ENCODE measurements at places on chromosomes 12 and 14.

- no peak for DNase-seq
These were observed 398.7 kb downstream of the SOX5 start for GRCh38 chr12:23550753-23551152.

GRCh38 chr14:37034410-37035285 is 137.8 kb downstream of the SLC25A21 start:
- DNase-seq = no peak

DNA sequence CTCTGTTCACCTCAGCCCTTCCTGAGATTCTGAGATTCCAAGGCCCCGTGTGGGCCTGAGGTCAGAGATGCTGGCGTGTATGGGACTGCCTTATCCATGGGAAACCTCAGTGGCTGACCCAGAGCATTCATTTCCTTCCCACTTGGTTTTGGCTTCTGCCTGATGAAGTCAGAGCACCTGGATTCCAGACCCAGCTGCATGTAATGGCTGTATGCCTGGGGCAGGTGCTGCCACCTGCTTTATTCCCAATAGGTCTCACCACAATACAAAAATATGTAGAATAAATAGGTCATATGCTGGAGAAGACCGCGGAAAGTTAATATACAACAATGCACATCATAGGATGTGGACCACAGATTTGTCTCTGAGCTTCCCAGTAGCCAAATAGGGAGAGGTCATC is 25.6 kb downstream of the FIGNL2 start:
- DNase-seq = no peak

GRCh38 chr14:29896354-29896821 is 31.3 kb downstream of the PRKD1 start:
- no peak for DNase-seq

DNA sequence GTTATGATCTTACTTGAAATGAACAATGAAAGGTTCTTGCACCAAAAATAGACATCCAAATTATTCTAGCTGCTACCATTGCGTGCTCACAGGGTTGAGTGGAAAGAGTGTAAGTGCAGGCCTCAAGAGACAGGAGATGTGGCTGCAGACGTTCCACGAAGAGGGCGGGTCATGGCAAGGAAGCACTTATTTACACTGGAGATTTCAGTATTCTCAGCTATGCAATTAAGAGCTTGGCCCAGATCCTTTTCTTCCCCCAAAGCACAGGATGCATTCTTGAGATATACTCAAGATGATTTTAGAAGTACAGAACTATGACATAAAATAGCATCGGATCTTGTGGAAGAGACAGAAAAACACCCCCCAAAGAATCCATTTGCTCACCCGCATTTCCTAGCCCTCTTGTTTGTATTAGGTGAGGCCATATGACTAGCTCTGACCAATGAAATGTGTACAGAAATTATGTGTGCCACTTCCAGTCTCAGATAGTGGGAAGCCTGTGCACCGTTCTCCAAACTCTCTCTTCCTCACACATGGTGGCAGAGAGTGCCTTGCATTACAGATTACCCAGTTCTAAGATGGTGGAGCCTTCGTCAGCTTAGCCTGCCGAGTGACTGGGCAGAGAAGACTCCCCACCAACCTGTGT is 261.4 kb downstream of the TTC8 start:
- no peak for DNase-seq

DNA sequence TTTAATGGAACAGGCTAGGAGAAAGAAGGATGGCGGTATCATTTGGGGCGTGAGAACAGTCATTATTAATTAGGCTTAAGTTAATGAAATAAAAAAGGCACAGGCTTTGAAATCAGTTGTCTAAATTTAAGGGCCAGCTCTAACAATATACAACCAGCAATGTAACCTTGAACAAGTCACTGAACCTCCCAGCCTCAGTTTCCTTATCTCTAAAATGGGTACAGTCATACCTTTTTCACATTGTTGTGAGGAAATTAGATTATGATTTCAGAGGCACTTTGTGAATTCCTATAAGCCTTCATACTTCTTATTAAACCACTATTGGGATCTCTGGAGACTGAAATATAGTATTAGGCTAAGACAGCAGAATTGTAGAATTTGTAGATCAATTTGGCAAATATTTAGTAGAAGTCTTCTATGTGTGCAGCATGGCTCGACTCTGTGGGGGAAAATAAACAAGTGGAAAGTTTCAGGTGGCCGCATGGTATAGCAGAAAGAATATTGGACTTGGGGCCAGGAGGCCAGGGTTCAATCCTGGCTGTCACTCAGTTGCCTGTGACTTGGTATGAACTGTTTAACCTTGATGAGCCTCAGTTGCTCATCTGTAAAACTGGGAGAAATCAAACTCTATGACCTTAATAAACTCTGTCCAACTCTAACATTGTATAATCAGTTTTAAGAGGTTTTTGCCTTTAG is 117.7 kb downstream of the ETV6 start:
- DNase-seq = no peak

GRCh38 chr12:78244916-78245507 is 414.3 kb downstream of the NAV3 start:
- no peak for DNase-seq

GRCh38 chr14:91009501-91010152 is 50.8 kb downstream of the RPS6KA5 start:
- DNase-seq = no peak

- no peak for DNase-seq
These were observed 38.8 kb upstream of the ATP23 start for GRCh38 chr12:57902478-57902969.

GRCh38 chr12:93741659-93742109 is 64.5 kb downstream of the CRADD start:
- no peak for DNase-seq

- no peak for DNase-seq
These were observed 24.4 kb downstream of the MYBPC1 start for GRCh38 chr12:101619026-101619786.

DNA sequence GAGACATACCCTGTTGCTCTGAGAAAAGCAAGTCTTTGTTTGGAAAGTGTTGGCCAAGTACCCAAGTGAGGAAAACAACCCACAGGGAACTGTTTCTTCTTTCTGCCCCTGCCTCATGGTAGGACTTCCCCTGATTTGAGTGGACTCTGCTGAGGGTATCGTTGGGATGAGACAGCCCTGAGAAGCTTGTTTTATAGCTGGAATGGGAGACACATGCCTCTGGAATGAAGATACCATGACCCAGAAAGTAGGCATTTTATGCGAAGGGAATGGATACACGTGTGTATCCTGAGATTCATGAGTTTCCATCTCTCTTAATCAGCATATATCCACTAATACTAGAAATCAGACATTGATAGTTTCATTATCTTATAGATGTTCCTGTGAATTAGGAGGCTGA is 382.3 kb downstream of the ATP23 start:
- DNase-seq = no peak

DNA sequence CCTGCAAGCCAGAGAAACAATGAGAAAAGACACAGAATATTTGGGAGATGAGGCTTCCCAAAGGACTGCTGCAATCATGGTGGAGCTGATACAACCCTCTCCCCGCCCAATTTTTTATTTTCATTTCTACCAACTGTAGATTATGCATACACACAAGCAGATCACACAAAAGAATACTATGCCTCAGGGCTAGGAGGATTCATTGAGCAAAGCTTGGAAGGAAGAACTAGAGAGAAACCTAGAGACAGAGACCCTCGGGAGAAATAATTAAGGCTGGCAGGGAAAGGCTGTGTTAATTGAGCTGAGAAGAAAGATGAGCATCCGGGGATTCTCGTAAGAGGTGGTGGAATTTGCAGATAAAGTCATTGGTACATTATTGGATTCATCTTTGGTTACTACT is 9.9 kb upstream of the WNT5B start:
- DNase-seq = no peak

GRCh38 chr12:92199819-92200576 is 54.4 kb upstream of the BTG1 start:
- DNase-seq = no peak

- DNase-seq = no peak
These were observed 107.1 kb downstream of the DACT1 start for GRCh38 chr14:58744801-58745394.

- no peak for DNase-seq
These were observed 204.5 kb upstream of the PRKD1 start for GRCh38 chr14:30132196-30132595.

- no peak for DNase-seq
These were observed 14.1 kb downstream of the ZFHX2 start for GRCh38 chr14:23537351-23538049.

DNA sequence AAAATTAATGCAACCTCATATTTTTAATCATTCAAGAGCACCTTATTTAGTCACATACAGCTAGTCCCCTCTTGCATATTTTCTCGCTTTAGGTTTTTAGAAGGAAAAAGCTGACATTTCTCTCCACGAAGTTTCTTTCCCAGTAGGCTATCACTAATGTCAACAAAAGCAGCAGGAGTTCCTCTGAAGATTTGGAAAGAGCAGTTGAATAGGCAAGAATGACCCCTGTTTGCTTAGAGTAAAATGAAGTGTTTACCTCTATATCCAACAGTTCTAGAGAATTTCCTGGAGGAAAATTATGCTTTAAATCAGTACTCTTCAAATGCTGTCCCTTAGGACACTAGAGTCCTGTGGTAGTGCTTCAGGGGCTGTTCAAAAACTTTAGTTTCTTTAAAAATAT is 188.1 kb upstream of the PRKD1 start:
- no peak for DNase-seq

DNA sequence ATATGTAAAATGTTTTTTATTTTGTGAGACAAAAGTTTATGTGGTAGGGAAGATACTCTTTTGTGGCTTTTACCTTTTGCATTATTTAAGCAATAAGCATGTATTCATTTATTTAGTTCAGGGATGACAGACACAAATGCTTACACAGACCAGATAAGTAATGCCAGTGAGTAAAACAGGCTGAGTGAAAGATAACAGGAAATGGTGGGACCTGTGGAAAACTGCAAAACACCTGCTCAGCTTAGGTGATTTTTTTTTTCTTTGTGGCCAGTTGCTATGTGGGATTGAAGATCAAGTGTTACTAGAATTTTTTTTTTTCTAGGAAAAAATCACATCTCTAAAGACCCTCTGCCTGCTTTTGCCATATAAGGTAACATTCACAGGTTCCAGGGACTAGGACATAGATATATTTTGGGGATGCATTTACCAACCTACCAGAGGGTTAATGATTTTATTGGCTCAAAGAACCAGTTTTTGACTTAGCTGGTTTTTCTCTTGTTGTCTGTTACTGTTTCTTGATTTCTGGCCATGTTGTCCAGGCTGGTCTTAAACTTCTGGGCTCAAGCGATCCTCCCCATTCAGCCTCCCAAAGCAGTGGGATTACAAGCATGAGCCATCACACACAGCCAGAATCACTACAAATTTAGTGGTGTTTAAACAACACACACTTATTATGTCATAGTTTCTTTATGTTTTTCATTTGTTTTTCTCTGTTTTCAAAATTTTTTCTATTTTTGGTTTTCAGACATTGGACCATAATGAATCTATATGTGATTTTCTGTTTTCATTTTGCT is 9.8 kb downstream of the PSMA6 start:
- no peak for DNase-seq

DNA sequence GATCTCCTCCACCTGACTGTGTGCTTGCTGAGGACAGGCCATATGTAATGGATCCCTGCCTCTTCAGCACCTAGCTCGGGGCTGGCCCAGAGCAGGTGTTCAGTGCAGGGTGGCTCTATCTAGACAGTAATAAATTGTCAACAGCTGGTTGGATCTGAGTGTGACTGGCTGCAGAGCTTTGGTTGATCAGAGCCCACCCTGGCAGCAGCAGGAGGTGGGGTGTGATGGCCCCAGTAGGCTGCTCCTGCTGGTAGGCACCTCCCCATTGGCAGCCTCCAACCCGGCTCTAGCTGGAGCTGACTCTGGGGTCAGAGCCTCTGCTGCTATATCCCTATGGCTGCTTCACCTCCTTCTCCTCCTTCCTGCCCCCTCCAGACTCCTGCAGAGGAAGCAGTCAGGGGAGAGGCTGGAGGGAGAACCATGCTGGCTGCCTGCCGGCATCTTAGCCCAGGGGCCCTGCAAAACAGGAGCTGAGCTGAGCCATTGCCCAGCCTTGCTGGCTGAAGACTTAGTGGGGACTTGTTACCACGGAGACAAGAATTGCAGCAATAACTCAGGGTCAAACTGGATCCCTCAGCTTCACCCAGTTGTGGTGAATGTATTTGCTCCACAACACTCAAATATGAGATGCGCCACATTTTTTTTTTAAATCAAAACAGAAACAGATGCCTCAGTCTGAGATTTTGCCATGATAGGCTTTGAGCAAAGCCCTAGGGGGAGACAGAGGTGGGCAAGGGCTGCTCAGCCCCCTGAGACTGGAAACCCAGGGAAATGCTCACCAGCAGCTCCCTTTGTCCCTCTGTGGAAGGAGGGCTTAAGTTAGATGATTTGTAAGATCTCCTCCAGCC is 22.2 kb downstream of the TMEM63C start:
- no peak for DNase-seq

DNA sequence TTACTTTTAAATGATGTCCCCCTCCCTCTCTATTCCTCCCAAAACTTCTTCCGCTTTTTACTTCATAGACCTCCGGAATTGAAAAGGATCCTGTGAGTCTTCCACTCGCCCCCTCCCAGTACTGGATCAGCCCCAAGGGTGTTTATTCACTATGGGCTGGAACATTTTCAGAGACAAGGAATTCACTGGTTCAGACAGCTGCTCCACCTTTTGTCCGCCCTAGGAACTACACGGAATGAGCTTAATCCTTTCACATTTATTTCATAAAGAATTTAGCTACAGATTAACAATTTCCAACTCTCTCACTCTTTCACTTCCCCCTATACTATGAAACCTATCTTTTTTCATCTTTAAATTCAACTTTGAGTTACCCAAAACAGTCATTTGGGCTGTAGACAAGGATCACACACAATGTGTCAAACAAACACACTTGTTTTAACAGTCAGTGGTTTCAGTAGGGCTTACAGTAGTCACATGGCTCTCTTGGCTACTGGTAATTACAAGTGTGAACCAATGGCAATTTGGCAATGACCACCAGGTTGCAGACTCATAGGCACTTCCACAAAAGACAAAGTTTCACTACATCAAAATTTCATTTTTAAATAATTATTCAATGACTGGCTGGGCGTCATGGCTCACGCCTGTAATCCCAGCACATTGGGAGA is 20.6 kb downstream of the CNIH1 start:
- DNase-seq = no peak

DNA sequence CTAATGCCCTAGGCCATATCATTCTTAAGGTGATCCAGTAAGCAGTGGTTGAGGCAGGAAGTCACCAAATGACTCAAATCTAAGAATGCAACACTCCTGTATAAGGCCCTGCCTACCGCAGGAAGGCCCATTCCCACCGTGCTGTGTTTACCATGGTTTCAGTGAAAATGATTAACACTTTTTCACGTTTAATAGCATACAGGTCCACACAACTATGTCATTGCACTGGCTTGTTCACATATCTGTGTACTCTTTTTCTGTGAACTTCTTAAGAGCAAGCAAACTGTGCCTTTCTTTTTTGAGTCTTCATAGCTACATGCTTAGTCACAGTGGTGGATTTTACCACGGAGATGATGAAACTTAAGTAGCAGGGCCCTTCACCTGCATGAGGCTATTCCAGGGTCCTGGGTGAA is 214.9 kb downstream of the CNTN1 start:
- DNase-seq = no peak
